ENCODE measurements at places on chromosomes 11 and 22. TPM values are rescaled to one million over a fixed set of nuclear protein-coding genes. Genes with fewer than 3 reads are reported as not detected.

Gene GVQW3
- total RNA-seq = 4.2 TPM

Gene RIMBP3C
- 0.68 TPM for total RNA-seq

Gene PGAP2
- total RNA-seq = 22.7 TPM

Gene P2RY6
- not detected for total RNA-seq

Gene PLA2G3
- total RNA-seq = 0.13 TPM

DNA sequence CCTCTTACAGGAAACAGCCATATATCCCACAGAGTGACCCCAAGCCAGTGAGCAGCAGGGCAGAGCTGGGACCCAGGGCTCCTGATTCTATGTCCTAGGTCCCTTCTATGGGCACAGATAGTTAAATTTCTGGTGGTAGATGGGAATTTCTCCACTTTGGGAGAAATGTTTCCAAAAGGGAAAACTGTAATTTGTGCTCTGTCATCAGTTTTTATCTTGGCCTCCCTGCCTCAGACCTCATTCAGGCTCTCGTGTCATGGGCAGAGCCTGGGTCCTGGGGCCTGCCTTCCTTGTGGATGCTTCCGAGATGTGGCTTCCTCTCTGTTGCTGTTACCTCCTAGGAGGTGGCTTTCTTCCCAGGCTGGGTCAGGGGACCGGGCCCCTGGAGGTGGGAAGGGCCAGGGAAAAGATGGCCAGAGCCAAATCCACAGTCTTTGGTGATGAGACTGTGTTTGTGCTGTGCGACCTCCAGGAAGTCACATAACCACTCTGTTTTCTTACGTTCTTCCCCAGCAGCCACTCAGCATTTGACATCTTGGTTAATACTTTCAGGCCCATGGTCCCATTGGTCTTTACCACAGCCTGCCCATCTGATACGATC lies 8.6 kb downstream of the LRRC32 start:
- DNase-seq = no peak

DNA sequence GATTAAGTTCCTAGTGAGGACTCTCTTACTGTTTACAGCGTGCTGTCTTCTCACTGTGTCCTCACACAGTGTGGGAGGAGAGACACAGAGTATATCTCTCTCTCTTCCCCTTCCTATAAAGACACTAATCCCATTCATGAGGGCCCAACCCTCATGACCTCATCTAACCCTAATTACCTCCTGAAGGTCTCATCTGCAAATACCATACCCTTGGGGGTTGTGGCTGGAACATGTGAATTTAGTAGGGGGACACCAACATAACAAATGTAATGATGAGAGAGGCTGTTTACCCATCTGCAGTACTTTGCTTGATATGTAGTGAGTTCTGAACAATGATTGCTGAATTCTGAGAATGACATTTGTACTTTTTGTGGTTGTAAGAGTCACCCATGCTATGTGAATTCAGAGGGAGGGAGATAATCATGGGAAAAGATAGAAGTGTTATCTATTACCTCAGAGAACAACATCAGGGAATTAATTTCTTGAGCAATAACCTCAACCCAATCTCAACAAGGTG lies 4.9 kb upstream of the OR52W1 start:
- no peak for DNase-seq

DNA sequence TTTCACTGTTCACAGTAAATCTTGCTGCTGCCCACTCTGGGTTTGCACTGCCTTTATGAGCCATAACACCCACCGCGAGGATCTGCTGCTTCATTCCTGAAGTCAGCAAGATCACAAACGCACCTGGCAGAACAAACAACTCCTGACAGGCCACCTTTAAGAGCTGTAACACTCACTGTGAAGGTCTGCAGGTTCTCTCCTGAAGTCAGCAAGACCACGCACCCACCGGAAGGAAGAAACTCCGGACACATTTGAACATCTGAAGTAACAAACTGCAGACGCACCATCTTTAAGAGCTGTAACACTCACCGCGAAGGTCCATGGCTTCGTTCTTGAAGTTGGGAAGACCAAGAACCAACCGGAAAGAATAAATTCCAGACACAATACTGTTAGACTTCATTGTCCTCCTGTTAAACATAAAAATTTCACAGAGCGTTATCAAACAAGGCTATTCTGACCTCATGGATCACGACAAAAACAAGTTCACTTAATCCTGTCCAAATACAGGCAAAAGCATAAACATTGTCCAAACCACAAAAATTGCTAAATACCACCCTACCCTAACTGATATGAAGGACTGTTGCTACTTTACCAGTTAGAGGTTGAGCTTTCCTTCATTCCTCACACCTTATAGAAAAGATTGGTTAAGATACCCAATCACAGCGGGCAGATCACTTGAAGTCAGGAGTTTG lies 3.0 kb upstream of the CCDC117 start:
- no peak for DNase-seq

DNA sequence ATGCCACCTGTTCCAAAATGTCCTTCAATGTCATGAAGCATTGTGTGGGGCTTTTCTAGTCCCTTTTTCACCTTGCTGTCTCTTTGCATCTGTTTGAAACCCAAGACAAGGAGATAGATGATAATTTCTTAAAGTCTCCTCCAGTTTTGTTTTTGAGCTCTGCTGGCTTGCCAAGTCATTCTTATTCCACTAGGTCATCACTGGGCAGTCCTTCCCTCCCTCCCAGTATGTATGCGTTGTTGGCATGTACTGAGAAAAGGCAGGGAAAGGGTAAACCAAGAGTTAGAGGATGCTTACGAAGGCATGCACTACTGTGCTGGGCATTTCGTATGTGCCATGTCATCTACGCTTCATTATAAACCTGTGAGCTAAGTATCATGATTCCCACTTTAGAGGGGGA lies 78.6 kb downstream of the PARVA start:
- DNase-seq = no peak

DNA sequence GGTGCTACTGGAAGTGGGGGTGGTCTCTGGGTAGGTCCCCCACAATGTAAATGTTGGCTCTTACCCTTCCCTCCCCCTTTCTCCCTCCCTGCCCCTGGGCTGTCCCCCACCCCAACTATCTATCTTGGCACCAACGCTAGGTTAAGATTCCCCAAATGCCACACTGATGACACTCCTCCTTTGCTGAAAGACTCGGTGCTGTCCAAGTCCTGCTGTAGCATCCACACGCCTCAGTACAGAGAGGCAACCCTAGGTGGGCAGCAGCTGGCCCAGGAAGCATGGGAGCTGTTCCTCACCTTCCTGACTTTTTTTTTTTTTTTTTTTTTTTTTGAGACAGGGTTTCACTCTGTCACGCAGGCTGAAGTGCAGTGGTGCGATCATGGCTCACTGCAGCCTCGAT lies 3.4 kb upstream of the KCTD17 start:
- DNase-seq = no peak

DNA sequence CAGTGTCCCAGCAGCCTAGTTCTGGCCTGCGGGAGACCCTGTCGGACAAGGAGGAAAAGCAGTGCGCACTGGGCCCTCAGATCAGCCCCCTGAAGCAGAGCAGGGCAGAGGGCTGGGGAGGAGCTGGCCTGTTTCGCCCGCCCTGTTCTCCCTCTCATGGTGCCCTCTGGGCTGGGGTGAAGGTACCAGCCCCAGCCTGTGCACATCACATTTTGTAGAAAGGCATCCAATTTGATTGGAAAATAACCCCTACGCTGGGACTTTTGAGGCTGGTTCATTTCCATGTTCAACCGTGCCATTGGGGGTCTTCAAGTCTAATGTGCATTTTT lies 832 bp upstream of the NAP1L4 start:
- DNase-seq = no peak

- DNase-seq = no peak
Measured at GRCh38 chr11:13463779-13464290, 813 bp upstream of the BTBD10 start.

GRCh38 chr11:71238285-71238875 lies 14.0 kb downstream of the SHANK2 start:
- DNase-seq = no peak

- no peak for DNase-seq
Measured at GRCh38 chr22:29195964-29196666, 9.6 kb upstream of the EMID1 start.

DNA sequence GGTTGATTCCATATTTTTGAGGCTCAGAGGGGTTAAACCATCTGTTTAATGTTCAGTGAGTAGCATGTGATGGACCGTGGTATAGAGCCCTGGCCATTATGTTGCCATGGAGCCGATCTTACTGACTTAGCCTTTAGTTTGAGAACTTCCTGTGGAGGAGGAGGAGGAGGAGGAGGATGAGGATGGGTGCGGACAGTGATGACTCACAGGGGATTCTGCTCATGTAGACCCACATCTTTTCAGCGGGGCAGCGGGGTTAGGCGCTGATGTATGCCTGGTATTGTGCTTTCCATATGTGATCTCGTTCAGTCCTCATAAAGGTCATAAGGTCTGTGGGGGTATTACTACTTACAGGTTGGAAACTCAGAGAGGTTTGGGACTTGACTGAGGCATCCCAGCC lies 13.9 kb downstream of the STX3 start:
- DNase-seq = no peak

DNA sequence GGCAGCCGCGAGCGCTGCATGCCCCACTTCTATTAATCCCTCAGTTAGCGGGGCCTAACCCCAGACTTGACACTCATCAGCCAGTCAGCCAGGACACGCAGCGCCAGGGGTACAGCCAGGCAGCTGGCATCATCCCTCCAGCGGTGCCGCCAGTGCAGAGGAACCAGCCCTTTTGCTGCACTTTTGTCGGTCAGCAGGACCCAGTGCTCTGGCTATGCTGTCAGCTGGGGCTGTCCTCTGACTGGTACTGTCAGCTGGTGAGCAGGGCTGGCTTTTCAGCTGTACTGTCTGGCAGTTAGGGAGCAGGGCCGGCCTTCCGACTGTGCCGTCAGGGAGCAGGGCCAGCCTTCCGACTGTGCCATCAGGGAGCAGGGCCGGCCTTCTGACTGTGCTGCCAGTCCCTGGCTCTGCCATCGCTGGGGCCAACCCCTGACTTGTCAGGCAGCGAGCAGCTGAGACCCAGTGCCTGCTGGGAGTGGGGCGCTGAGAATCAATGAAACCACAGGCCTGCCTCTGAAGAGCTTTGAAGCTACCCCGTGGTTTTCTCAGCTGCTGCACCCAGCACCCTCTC lies 115.4 kb downstream of the KIAA1671 start:
- DNase-seq = no peak

- DNase-seq = no peak
Measured at GRCh38 chr11:82810326-82810725, 76.7 kb upstream of the FAM181B start.

DNA sequence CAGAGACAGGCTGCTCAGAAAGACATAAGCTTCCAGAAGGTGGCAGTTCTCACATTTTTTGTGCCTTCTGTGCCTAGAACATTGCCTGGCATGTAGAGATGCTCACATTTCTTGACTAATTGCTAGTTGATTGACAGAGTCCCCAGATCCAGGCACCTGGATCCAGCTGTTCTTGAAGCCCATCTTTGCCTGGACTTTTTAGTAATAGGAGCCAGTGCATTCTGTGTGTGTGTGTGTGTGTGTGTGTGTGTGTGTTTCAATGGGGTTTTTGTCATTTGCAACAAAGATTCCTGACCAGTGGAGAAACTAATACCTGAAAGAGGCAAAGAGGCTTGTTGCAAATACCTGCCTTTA lies 15.1 kb downstream of the MRGPRF start:
- DNase-seq = no peak

DNA sequence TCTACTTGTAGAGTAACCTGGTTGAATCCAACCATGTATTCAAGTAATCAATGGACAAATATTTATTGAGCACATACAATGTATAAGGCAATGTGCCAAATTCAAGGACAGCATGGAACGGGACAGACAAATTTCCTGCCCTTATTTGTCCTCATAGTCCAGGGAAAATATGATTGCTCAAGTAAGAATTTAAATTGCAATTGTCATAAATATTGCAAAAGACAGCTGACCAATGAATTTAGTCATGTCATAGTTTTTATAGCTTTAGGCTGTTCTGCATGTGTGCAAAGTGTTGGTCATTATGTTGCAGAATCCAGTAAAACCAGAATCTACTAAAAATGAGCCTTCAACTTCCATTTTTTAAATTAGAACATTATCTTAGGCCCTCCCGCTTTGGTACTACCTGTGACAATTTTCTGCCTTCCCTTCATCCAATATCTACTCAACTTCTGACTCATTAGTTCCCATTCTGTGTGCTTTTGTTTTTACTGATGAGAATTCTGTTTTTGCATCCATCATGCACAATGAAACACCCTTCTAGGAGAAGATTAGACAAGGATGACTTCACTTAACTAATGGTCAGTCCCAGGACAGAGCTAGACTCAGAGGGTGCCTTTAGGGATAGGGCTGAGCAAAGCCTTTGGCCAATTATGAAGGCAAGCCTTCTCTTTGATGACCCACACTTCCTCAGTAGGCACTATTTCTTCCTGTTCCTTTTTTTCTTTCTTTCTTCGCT lies 45.8 kb upstream of the FIBIN start:
- DNase-seq = no peak

- no peak for DNase-seq
Measured at GRCh38 chr11:7019500-7020182, 505 bp downstream of the ZNF214 start.

DNA sequence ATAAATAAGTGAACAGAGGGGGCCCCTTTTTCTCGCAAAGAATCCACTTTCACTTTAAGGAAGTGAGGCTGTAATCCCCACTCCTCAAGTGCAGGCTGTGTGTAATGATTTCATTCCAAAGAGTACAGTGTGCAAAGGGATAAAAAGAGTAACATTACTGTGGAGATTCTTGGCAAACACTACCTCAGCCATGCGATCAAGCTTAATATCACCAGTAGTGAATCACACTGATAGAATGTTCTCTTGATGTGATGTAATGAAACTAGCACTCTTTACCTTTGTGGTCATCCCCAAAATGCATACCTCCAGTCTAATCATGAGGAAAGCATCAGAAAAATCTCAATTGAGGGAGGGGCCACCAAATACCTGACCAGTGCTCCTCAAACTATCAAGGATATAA lies 246.1 kb upstream of the CHORDC1 start:
- no peak for DNase-seq

DNA sequence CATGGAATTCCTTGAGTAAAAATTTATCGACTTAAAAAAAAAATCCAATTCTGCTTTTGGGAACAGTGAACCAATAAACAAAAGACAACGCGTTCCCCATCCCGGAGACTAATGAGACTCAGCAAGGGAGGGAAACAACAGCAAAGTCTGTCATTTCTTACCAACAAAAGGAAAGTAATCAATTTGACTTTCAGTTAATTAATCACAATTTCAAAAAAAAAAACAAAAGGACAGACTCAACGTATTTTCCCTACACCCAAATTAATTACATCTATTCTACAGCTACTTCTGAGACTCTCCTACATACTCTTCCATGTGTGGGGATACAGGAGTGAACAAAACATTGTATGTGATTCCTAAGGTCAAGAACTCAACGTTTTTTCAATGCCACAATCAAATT lies 1.9 kb downstream of the RDX start:
- no peak for DNase-seq

Data from osteocyte (in vitro differentiated cells).